Chondrocyte (in vitro differentiated cells): ENCODE measurements at places on chromosomes 3 and 15. TPM values are rescaled to one million over a fixed set of nuclear protein-coding genes. Genes with fewer than 3 reads are reported as not detected.

The ZBBX gene
- total RNA-seq, result not detected in 3 replicates

The EPHA6 gene
- total RNA-seq, result 0.33 to 0.70 TPM (median 0.62 TPM) in 3 replicates

The GABRR3 gene
- not detected in 3 replicates for total RNA-seq

The C2CD4A gene
- 0.10 TPM in 1 of 3 replicates, not detected in the others for total RNA-seq

The RUVBL1 gene
- total RNA-seq, result 18.8 to 32.1 TPM (median 19.5 TPM) in 3 replicates

- no peak for DNase-seq
- peak overlapping the region; percentile 86 for H3K4me3 ChIP-seq
- H3K27ac ChIP-seq, result peak overlapping the region; percentile 99
- no peaks in the 10 kb centered on the region for H3K36me3 ChIP-seq
Observed at GRCh38 chr3:25665315-25666280, 891 bp upstream of the TOP2B start.

DNA sequence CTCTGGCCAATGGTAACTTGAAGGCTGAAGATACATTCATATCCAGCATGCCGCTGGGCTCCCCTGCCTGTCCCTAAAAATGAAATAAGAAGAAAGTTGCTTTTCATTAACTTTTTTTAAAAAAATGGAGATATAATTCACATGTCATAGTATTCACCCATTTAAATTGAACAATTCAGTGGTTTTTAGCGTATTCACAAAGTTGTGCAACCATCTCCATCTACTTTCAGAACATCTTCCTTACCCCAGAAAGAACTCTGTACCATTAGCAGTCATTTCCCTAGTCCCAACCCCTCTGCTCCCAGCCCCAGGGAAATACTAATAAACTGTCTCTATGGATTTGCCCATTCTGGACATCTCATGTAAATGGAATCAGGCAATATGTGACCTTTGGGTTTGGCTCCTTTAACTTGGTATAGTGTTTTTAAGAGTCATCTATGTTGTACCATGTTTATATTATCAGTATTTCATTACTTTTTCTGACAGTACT, 55.8 kb upstream of the GATM start:
- H3K4me1 ChIP-seq, result peaks cover 5% of the 10 kb centered on the region
- no peaks in the 10 kb centered on the region for H3K36me3 ChIP-seq
- no peak overlapping the region for H3K27ac ChIP-seq
- no peak overlapping the region for H3K4me3 ChIP-seq
- DNase-seq, result no peak

- H3K4me1 ChIP-seq, result peaks cover 12% of the 10 kb centered on the region
- H3K27me3 ChIP-seq, result no peaks in the 10 kb centered on the region
- H3K27ac ChIP-seq, result no peak overlapping the region
Observed at GRCh38 chr3:29168696-29169095, 112.2 kb upstream of the RBMS3 start.

DNA sequence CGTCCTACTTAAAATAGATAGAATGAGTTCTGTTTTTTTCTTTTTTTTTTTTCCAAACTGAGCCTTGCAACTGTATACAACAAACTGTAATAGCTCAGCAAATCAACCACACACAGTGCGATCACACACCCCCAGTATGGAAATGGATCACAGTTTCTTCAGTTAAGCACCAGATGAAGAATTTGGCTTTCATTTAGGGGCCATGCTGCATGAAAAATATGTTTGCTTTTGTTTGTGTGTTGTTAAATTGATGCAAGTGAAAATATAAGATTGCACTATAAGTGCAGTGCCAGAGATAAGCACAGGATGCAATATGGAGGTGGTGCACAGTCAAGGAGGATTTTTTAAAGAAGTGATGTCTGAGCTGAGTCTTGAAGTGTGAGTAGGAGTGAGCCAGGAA, 17.8 kb downstream of the CCDC54 start:
- no peaks in the 10 kb centered on the region for H3K36me3 ChIP-seq
- no peak overlapping the region for H3K27ac ChIP-seq

GRCh38 chr3:152742368-152743347, 92.3 kb upstream of the P2RY1 start:
- H3K27me3 ChIP-seq, result no peaks in the 10 kb centered on the region
- DNase-seq, result no peak
- H3K27ac ChIP-seq, result no peak overlapping the region
- H3K36me3 ChIP-seq, result no peaks in the 10 kb centered on the region
- no peaks in the 10 kb centered on the region for H3K4me1 ChIP-seq

DNA sequence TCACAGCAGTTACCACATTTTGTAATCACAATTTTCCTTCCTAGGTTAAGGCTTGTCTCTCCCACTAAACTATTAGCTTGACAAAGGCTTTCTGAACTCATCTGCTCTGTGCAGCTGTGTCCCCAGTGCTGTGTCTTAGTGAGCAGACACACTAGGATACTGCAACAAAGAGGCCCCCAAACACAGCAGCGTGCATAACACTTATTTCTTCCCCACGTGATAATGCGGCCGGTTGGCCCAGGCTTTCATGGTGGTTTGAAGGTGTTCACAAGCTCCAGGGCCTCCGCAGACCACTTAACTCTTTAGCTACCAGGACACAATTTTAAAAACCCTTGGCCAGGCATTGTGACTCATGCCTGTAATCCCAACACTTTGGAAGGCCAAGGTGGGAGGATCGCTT, 2.2 kb upstream of the HDAC11 start:
- H3K27me3 ChIP-seq, result peaks cover 9% of the 10 kb centered on the region
- no peaks in the 10 kb centered on the region for H3K36me3 ChIP-seq
- DNase-seq, result no peak

DNA sequence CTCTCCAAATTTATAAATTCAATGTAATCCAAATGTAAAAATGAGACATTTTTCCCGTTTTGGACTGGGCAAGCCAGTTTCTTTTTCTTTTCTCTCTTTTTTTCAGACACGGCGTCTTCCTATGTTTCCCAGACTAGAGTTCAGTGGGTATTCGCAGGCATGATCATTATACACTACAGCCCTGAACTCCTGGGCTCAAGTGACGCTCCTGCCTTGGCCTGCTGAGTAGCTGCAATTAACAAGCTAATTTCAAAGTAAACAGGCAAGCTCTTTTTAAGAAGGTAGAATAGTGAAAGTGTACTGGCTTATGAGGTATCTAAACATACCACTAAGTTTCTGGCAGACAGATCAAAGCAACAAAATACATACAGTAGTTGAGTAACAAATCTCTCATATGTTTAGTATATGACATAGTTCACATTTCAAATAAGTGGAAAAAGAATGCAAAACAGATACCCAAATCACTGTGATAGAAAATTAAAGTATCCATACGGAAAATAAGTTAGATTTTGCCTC, 13.5 kb downstream of the HIGD1A start:
- no peak overlapping the region for H3K4me3 ChIP-seq
- peaks cover 11% of the 10 kb centered on the region for H3K36me3 ChIP-seq
- peak overlapping the region; percentile 14 for H3K27ac ChIP-seq
- no peaks in the 10 kb centered on the region for H3K27me3 ChIP-seq

DNA sequence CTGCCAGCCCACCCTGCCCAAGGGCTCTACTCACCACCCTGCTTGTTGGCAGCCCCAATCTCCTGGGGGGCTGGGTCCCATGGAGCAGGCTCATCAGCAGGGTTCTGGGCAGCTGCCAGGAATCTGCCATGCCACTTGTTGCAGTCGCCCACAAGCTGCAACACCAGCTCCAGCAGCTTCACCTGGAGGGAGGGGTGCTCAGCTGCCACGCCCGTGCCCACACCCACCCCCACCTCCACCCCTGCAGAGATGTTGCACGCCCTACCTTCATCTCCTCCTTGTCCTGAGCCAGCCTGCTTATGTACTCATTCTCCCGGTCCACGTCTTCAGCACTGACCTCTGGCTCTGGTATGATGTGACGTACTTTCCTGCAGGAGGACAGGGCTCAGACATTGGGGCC, 77.9 kb upstream of the C2CD4B start:
- no peak overlapping the region for H3K4me3 ChIP-seq
- H3K36me3 ChIP-seq, result no peaks in the 10 kb centered on the region
- no peak overlapping the region for H3K27ac ChIP-seq
- H3K4me1 ChIP-seq, result no peaks in the 10 kb centered on the region

DNA sequence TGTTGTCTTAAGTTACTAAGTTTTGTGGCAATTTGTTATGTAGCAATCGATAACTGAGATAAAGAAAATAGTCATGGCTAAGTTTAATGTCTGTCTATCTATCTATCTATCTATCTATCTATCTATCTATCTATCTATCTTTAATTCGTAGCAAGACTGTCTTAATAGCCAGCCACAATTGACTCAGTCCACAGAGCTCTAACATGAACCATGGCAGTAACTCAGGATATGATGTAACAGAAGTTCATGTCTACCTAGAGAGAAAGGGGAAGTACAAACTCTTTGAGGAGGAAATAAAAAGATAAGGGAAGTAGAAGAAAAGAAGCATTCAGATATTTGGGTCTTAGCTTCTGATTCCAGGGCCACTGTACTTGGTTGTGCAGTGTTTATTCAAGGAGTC, 61.5 kb upstream of the FNDC3B start:
- no peak for DNase-seq
- H3K4me3 ChIP-seq, result no peak overlapping the region
- H3K27ac ChIP-seq, result no peak overlapping the region
- H3K36me3 ChIP-seq, result no peaks in the 10 kb centered on the region
- peaks cover 2% of the 10 kb centered on the region for H3K4me1 ChIP-seq

- H3K36me3 ChIP-seq, result no peaks in the 10 kb centered on the region
- no peaks in the 10 kb centered on the region for H3K27me3 ChIP-seq
- no peaks in the 10 kb centered on the region for H3K4me1 ChIP-seq
- H3K4me3 ChIP-seq, result no peak overlapping the region
Observed at GRCh38 chr15:86506401-86506800, 426.7 kb downstream of the AGBL1 start.

GRCh38 chr3:4849136-4849535, 130.1 kb upstream of the BHLHE40 start:
- peaks cover 12% of the 10 kb centered on the region for H3K4me1 ChIP-seq
- no peak overlapping the region for H3K4me3 ChIP-seq
- H3K36me3 ChIP-seq, result no peaks in the 10 kb centered on the region
- no peaks in the 10 kb centered on the region for H3K27me3 ChIP-seq
- DNase-seq, result no peak

DNA sequence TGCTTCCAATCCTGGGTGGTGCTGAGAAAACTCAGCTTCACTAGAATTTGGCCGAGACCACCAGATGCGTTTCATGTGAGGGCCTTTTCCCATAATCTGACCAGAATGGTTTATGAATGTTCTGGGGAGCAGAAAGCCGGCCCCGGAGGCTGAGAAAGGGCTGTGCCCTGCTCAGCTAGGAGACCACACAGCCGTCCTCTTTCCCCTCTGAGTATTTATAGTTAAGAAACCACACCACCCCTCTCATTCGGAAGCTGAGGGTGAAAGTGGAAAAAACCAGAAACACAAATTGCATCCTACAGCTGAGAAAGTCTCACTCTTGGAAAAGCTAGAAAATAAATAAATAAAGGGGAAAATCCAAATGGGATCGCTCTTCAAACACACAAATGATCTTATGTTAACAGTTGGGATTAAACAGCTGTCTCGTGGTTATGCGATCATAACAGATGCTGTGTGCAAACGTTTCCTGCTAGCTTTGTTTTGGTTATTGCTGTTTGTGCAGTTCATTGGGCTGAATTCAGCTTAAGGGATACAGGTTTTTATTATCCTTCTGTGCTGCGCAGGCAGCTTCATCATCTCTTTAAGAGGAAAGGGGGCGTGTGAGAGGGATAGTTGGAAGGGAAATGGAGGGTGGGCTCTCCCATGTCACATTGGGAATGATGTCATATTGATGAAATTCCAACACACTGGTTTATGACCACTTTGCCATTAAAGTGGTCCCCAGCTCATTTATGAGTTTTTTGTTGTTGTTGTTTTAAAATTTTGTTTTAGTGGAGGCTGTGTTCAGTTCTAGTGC, 1026.2 kb upstream of the NR2F2 start:
- H3K27ac ChIP-seq, result no peak overlapping the region
- peaks cover 2% of the 10 kb centered on the region for H3K36me3 ChIP-seq
- no peaks in the 10 kb centered on the region for H3K27me3 ChIP-seq
- peaks cover 17% of the 10 kb centered on the region for H3K4me1 ChIP-seq
- DNase-seq, result no peak

DNA sequence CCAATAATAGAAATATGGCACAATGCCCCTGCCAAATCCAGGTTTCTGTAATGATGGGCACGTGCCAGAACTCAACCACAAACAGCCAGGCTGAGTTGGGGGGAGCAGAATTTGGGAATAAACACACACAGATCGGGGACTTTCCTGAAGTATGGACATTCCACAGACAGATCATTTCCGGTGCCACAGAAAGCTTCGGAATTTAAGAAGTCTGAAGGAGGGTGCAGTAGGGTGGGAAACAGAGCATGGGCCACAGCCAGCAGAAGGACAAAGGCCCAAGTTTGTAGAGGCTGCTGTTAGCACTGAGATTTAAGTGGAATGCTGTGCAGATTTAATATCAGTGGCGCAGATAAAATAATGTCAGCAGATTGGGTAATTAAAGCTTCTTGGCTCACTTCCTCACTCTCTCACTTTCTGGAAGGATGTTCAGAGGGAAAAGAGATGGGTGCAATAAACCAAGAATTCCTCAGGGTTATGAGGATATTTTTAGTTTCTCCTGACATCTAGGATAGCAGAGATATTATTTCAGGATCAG, 67.4 kb downstream of the MYLK start:
- no peak for DNase-seq
- H3K27ac ChIP-seq, result peak overlapping the region; percentile 84

GRCh38 chr15:84570164-84570735, 30.6 kb upstream of the ZSCAN2 start:
- no peaks in the 10 kb centered on the region for H3K27me3 ChIP-seq
- peaks cover 2% of the 10 kb centered on the region for H3K36me3 ChIP-seq
- peaks cover 29% of the 10 kb centered on the region for H3K4me1 ChIP-seq
- no peak for DNase-seq

GRCh38 chr15:37218351-37218916, 118.1 kb upstream of the MEIS2 start:
- no peak for DNase-seq
- H3K36me3 ChIP-seq, result no peaks in the 10 kb centered on the region
- H3K4me1 ChIP-seq, result no peaks in the 10 kb centered on the region
- H3K27me3 ChIP-seq, result peaks cover 17% of the 10 kb centered on the region
- no peak overlapping the region for H3K4me3 ChIP-seq
- no peak overlapping the region for H3K27ac ChIP-seq

- H3K27me3 ChIP-seq, result no peaks in the 10 kb centered on the region
- no peak for DNase-seq
- H3K4me3 ChIP-seq, result no peak overlapping the region
- peaks cover 44% of the 10 kb centered on the region for H3K4me1 ChIP-seq
- peak overlapping the region; percentile 6 for H3K27ac ChIP-seq
Observed at GRCh38 chr3:119357190-119357589, 63.0 kb downstream of the ARHGAP31 start.

DNA sequence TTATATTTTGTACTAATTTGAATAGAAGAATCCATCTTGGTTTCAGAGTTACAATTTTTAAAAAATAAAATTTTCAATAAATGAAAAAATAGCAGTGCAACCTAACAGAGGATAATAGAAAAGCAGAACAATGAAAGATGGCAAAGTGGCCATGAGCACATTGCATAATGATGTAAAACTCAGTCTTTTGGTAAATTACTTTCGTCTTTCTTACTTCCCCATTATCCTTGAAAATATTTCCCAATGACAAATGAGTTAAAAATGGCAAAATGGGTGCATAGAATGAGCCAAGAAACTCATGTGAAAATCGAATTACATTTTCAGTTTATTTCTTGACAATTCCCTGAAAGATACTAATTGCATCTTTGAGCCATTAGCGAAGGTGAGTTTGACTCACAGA, 236.4 kb downstream of the CDIN1 start:
- no peak for DNase-seq
- no peak overlapping the region for H3K27ac ChIP-seq
- no peaks in the 10 kb centered on the region for H3K36me3 ChIP-seq
- H3K4me1 ChIP-seq, result no peaks in the 10 kb centered on the region
- H3K4me3 ChIP-seq, result no peak overlapping the region
